ENCODE measurements at places on chromosomes 5 and 9. TPM values are rescaled to one million over a fixed set of nuclear protein-coding genes. Genes with fewer than 3 reads are reported as not detected.
A peak's percentile ranks its signal among the peaks of the same experiment; 100 is the strongest.

CMYA5 gene
- 0.10 TPM for total RNA-seq

- DNase-seq, result peak; percentile 1
Measured at GRCh38 chr9:104177003-104177611, 83.0 kb downstream of the SMC2 start.

LURAP1L gene
- total RNA-seq, result not detected

DNA sequence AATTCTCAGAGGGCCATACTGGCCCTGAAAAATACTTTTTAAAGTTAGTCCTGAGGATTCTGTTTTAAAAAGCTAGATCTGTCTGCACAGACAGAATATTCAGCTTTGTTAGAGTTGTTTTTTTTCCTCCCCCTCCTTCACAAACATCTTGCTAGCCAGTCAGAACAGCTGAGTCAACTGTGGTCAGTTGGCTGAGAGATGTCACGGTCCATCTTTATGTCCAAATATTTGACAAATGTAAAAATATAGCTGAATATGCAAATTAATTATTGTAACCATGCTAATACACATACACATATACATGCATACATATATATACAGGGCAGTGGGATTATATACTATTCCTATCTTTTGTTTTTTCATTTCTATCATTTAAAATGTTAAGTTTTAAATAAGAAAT is 33.9 kb downstream of the UNC13B start:
- no peak for DNase-seq

DNA sequence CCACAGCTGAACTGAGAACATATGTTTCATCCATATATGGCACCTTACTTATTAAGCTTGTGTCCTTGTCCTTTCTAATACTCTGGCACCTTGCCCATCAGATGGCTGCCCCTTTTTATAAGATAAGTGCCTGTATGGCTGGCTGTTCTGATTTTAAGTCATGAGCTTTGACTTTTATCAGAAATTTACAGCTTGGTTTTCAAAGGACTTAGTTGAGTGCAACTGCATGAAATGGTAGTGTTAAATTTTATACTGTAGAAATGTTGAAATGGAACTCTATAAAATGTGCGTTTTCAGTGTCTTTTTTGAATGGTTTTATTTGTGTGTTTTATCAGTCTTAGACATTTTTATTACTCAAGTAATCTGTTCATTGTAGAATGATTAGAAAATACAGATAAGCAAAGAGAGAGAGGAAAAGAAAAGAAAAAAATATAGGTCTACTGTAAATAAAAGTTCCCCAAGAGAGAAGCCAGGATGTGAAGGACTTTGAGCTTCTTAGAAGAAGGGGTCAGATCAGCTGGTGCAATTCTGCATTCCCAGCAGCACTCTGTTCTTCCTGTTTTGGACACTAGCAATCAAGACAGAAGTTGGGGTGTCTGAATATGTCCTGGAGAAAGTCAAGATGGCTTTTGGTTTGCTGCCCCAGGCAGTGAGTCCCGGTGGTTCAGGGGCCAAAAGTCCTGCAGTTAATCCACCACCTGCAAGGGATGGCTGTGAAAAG is 38.9 kb downstream of the ARHGAP26 start:
- DNase-seq, result no peak

- DNase-seq, result no peak
Measured at GRCh38 chr5:151522226-151522625, 68.9 kb downstream of the FAT2 start.

THOC3 gene
- 70.6 TPM for total RNA-seq

- DNase-seq, result no peak
Measured at GRCh38 chr9:700365-701282, 140.9 kb upstream of the DMRT1 start.

DNA sequence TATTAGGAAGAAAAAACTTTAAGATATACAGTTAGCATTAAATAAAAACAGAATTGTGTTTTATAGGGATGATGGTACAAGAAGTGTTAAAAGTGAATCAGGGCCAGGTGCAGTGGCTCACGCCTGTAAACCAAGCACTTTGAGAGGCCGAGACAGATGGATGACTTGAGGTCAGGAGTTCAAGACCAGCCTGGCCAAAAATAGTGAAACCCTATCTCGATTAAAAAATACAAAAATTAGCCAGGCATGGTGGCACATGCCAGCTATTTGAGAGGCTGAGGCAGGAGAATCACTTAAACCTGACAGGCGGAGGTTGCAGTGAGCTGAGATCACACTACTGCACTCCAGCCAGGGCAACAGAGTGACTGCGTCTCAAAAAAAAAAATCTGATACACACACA is 282.9 kb upstream of the ATP10B start:
- DNase-seq, result no peak

DNA sequence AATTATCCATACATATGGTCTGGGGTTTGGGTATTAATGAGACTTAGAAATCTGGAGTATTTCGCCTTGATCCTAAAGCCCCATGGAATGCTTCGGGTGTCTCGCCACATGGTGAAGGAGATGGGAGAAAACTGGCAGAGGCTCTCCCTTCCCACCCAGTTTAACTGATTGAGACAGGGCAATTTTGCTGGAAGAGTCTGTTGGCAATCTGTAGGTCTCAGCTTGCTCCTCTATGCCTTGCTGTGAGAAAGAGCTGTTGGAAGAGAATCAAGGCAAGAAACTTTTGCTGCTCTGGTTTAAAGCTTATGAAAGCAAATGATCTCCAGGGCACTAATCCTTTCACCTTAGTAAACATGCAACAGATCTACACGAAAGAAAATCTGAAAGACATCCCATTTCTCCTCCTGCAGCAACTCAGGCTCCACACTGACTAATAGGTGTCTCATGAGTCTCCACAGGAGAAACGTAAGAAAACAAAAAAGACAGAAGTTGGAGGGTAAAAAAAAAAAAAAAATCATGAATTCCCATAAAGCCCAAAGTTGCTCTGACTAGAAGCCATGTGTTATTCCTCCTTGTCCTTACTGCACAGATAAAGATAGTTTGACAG is 369.9 kb downstream of the EFNA5 start:
- no peak for DNase-seq

DNA sequence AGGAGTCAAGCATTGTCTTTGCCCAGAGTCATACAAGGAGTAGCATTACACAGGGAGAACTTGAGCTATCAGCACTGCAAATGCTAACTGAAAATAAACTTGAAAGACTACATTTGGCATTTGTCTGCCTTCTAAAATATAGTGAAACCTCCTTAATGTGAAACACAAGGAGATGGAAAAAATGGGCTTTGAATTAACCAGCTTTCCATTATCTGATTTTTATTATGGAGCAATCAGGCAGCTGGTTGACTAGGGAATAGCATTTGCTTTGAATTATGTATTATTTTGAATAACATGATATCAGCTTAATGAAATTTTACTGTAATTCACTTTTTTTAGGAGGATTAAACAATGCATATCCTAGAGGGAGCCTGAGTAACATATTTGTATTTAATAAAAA is 130.8 kb downstream of the GDNF start:
- DNase-seq, result no peak

DNA sequence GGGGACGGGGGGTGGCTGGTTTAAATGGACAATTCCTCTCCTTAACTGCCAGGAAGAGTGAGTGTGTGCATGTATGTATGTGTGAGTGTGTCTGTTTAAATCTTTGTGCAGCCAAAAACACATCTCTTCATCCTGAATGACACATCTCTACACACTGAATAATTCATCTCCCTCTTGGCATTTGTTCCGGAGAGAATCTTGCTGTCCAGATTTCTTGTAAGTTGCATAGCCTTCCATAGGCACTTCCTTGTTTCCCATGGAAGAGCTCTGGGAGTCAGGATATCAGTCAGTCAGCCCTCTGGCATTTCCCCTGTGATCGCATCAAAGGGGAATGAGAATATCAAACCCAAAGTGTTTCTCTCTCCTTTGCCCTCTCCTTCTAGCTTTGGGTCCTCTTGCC is 74.7 kb downstream of the WWC1 start:
- no peak for DNase-seq
